K562 (cell line): ENCODE measurements at places on chromosomes 2 and 18. TPM values are rescaled to one million over a fixed set of nuclear protein-coding genes. Genes with fewer than 3 reads are reported as not detected.

DNA sequence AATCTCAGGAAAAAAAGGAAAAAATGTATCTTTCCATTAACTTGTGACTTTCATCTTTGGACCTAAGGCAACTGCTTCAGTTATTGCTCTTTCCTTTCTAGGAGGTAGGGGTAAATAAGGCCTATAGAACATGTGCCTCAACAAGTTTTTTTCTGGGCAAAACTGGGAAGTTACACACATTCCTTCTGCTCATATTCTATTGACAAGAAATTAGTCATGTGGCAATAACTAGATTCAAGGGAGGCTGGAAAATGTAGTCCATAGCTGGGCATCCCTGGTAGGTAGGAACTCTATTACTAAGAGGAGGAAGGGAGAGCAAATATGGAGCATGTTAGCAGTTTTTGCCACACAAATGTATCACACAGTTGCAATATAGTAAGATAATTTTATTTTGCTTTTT lies 37.7 kb upstream of the NEMP2 start:
- no peak for DNase-seq

DNA sequence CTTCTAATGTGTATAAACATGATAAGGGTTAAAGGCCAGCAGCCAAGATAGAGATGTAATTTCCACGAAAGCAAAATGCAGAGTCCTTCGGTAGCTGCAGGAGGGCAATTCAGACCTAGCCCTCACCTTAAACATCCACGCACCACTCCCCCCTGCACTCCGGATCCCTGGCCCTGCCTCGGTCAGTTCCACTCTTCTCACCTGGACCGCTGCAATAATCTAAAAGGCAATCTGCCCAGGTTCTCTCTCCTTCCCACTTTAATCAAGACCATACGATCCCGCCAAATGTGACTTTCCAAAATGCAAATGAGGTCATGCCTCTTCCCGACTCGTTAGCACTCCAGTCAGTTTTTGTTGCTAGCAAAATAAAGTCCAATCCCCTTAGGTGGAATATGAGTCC lies 485.2 kb downstream of the EIPR1 start:
- no peak for DNase-seq

DNA sequence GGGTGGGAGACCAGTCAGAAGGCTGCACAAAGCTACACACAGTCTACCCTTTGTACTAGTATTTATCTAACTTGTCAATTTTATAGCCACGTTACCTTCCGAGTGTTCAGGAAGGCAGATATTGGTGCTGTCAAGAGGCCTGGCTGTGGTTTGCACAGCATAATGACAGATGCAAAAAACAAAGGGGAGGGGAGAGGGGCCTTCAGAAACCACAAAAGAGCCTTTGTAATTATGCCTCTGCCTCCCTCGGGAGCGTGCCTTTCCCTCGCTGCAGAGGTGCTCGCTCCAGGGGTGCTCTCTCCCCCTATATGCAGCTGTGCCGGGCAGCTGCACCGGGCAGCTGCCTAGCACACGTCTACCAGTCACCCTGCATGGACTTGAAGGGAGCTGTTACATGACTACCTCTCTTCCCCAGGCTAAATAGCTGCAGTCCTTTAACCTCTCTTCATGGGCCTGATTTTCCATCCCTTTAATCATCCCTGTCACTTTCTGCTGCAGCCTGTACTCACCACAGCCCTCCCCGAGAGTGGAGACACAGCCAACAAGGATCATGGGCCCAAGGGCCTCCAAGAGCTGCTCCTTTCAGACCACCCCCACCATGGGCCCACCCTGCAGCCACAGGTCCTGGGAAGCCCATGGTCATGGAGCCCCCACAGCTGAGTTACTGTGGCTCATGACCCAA lies 168.4 kb upstream of the PKDCC start:
- DNase-seq, result no peak

GRCh38 chr2:101827246-101827645 lies 129.7 kb downstream of the MAP4K4 start:
- peak; percentile 46 for DNase-seq

GRCh38 chr2:156331572-156332283 lies 793 bp downstream of the NR4A2 start:
- DNase-seq, result peak; percentile 73

- no peak for DNase-seq
Observed at GRCh38 chr2:48253301-48253700, 276.7 kb upstream of the STON1 start.

DNA sequence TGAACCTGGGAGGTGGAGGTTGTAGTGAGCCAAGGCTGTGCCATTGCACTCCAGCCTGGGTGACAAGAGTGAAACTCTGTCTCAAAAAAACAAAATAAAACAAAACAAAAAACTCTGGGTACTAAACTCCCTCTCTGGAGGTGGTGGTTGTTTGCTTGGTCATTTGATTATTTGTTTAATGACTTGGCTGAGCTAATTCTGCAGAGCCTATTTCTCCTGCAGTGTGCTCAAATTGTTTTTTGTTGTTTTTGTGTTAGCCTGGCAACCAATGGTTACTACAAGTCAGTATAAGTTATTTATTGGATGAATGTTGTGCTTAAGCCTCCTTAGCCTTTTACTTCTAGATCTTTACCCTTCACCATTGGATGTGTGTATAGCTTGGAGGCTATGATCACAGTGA lies 387.5 kb downstream of the ADCYAP1 start:
- DNase-seq, result no peak

- DNase-seq, result peak; percentile 27
Observed at GRCh38 chr2:128689971-128690370, 371.3 kb upstream of the HS6ST1 start.

DNA sequence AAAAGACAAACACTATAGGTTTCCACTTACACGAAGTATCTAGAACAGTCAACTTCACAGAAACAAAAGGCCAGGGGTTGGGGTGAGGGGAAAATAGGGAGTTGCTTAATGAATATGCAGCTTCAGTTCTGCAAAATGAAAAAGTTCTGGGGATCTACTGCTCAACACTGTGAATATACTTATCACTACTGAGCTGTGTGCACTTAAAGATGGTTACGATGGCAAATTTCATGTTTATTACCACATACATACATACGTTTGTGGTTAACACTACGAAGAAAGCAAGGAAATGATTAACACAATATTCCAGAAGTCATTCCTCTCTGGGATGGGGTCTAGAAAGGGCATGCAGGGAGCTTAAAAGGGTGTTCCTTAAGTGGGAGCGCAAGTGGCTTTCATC lies 19.3 kb downstream of the MBOAT2 start:
- DNase-seq, result no peak

LTBP1 gene
- 6.7 and 7.0 TPM in 2 replicates for polyA plus RNA-seq

CCNYL1 gene
- polyA plus RNA-seq, result 4.0 and 5.2 TPM in 2 replicates

SMARCAL1 gene
- 11.9 and 16.3 TPM in 2 replicates for polyA plus RNA-seq

CYP27C1 gene
- polyA plus RNA-seq, result not detected in 2 replicates

GCG gene
- polyA plus RNA-seq, result not detected in 2 replicates
